GM04504 (cell line): ENCODE measurements at places on chromosomes 4 and X.

DNA sequence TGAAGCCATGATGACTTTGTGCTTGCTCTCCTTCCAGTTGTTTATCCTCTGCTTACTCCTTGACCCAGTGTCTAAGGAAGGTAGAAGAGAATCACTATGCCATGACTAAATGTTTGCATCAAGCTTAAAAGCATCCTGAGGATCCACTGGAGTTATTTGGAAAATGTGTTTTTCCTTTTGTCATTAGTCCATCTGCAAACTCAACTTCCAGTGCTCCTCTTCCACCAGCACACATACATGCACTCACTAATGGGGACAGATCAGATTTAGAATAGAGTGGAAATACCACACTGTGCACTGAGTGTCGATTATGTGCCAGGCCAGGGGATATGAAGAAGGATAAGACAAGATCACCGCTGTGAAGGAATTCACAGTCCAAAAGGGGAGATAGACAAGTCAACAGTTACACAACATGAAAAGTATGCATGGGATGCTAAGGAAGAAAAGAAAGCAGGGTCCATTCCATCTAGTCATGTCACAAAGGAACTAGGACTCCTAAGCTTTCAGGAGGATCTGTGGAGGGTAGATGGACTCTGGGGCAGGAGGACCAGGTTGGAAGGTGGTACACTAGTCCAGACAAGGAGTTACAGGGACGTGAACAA, 1.9 kb downstream of the OCIAD2 start:
- no peak for DNase-seq

DNA sequence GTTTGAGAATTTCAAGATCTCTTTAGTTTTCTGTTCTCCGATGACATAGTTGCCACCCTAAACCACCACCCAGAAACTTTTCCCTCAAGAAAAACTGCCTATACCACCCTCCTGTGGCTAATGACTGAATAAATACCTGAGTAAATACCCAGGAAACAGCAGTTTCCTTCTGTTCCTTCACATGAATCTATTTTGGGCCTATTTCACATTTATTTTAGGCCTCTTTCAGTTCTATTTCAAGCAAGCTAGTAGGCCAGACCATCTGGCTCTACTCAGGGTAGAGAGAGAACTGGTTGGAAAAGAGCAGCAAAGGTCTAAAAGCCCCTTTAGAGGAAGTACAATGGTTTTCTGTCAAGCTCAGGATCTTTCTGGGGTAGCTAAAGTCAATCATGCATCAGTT, 23.4 kb downstream of the ARHGEF9 start:
- no peak for DNase-seq

- DNase-seq, result no peak
These were observed 387.9 kb downstream of the ARHGAP24 start for GRCh38 chr4:85862896-85863295.

DNA sequence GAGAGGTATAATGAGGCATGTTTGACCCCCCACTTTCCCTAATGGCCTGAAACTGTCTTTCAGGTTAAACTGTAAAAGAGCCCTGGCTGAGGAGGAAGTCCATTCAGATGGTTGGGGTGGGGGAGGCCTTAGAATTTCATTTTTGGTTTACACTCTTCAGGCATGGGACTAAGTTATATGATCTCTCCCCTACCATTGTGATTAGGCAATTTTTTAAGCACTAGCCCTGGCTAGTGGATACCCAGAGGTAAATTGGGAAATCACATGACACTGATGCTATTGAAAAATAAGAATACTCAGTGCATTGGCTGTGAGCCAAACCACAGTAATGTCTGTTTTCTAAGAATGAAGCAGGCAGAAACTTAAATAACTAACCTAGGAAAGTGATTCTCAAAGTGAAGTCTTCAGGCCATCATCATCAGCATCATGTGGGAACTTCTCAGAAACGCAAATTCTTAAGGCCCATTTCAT, 149.7 kb downstream of the RRAGB start:
- no peak for DNase-seq

GRCh38 chrX:24542756-24543155, 77.7 kb downstream of the PDK3 start:
- DNase-seq, result no peak

DNA sequence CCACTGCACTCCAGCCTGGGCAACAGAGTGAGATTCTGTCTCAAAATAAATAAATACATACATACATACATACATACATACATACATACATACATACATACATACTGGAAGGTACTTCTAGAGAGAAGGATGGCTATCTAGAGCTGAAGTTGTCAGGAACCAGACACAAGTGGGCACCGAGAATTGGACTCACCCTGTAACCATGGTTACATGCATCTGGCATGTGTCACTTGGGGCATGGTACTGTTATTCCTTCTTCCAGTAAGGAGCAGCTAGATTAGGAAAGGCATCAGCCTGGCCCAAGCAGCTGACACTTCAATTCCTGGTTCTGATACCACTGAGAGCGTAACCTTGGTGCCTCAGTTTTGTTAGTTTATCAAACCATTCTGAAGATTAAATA, 127.1 kb downstream of the SH3KBP1 start:
- no peak for DNase-seq

DNA sequence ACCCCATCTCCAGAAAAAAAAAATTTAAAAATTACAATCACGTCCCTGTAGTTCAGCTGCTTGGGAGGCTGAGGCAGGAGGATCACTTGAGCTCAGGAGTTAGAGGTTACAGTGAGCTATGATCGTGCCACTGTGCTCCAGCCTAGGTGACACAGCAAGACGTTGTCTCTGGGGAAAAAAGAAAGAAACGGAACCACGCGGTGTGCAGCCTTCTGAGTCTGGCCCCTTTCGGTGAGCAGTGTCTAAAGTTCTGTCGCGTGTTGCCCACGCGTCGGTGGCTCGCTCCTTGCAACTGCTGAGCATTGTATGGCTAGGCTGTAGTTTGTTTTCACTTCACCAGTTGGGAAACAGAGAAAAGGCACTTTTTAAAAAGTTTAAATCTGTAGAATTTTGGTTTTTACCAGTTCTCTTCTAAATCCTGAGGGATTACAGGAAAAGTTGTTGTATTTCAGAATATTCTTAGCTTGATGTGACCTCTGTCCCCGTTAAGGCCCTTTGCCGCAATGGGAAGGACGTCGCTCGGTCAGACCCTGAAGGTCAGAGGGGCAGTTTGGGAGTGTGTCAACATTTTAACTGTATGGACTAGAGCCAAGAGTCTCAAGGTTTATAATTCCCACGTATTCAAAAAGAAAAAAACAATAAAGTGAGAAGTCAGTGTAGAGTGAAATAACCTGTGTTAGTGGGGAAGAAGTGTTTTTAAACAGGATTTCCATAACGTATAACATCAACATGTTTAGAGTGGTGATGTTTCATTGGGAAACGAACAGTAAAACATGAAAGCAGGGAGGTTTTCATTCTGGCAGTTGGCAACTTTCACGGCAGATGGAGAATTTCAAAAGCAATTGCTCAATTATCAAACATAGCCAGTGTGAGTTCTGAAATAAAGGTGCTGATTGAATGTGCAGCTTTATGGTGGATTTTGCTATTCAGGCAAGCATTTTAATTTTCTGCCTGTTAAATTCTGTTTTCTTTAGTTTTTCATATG, 45.8 kb upstream of the MSANTD1 start:
- no peak for DNase-seq

DNA sequence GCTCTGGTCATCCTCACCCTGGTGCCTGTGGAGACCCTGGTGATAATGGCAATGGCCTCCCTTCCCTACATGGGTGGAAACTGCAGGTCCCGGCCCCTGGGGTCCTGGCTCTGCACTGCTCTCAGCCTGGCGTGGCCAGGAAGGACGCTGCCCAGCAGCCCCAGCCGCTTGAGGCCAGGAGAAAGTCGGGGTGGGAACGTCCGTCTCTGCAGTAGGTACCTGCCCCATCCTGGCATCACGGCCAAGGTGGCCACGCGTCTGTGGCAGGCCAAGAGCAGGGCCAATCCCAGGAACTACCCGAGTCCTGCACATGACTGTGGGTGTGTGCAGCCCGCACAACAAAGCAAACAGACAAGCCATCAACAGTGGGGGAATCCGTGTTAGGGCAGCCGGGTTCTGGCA, 33.8 kb downstream of the FGFRL1 start:
- DNase-seq, result no peak

GRCh38 chr4:96352051-96352517, 512.2 kb downstream of the PDHA2 start:
- DNase-seq, result no peak
